ENCODE measurements at places on chromosomes 7 and 10.
A peak's percentile ranks its signal among the peaks of the same experiment; 100 is the strongest.

DNA sequence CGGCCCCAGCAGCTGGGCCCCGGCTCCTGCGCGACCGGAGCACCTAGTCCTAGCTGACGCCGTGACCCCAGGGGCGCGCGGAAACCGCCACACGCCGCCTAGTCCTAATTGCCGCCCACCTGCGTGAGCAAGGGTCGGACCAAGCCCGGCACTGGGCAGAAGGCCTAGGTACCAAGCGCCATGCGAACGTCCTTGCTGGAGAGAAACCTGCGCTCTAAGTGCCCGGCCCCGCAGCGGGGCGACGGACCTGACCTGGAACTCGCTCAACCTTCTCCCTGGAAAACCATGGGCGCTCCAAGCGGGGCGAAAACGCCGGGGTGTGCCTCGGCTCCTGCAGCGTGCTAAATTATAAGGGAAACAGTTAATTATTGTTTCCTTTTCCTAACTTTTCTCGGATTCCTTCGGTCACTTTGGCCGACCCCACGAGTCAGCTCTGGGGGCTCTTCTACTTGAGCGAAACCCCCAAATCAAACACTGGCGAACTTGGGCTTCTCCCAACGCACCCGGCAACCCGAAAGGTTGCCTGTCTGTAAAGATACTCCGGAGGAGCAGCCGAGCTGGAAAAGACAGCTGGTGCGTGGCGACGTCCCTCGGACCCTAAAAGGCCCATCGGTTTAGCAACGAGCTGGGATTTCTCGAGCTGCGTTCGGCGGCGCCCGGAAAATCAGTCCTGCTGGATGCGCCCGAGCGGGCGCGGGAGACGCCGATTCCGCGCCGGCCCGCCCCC lies 5.3 kb upstream of the EBF3 start:
- peaks cover 62% of the 10 kb centered on the region for H3K27me3 ChIP-seq
- no peak for DNase-seq
- peaks cover 2% of the 10 kb centered on the region for H3K36me3 ChIP-seq
- H3K27ac ChIP-seq = no peak overlapping the region
- H3K4me3 ChIP-seq = peak overlapping the region; percentile 53

- no peak for DNase-seq
- H3K36me3 ChIP-seq = no peaks in the 10 kb centered on the region
- H3K27ac ChIP-seq = peak overlapping the region; percentile 18
- no peaks in the 10 kb centered on the region for H3K27me3 ChIP-seq
- peaks cover 20% of the 10 kb centered on the region for H3K4me1 ChIP-seq
- no peak overlapping the region for H3K4me3 ChIP-seq
Observed at GRCh38 chr10:102994531-102995295, 76.6 kb downstream of the CNNM2 start.

GRCh38 chr7:157405501-157405900 lies 68.7 kb downstream of the DNAJB6 start:
- no peak for DNase-seq
- H3K36me3 ChIP-seq = peaks cover 27% of the 10 kb centered on the region
- H3K27ac ChIP-seq = no peak overlapping the region
- peaks cover 14% of the 10 kb centered on the region for H3K4me1 ChIP-seq
- H3K4me3 ChIP-seq = no peak overlapping the region
- H3K27me3 ChIP-seq = no peaks in the 10 kb centered on the region

GRCh38 chr7:1193593-1194424 lies 33.8 kb upstream of the ZFAND2A start:
- DNase-seq = peak; percentile 59
- no peaks in the 10 kb centered on the region for H3K36me3 ChIP-seq
- H3K27me3 ChIP-seq = peaks cover 12% of the 10 kb centered on the region
- H3K4me3 ChIP-seq = no peak overlapping the region
- no peak overlapping the region for H3K27ac ChIP-seq
- peaks cover 7% of the 10 kb centered on the region for H3K4me1 ChIP-seq

DNA sequence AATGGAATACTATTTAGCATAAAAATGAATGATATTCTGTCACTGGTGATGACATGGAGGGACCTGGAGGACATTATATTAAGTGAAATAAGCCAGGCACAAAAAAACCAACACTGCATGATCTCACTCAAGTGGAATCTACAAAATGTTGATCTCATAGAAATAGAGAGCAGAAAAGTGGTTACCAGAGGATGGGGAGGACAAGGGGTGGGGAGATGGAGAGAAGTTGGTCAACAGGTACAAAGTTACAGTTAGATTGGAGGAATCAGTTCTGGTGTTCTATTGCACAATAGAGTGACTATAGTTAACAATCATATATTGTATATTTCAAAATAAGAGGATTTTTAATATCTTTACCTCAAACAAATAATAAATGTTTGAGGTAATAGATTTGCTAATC lies 24.7 kb upstream of the SLC18A3 start:
- peaks cover 15% of the 10 kb centered on the region for H3K27me3 ChIP-seq
- H3K4me3 ChIP-seq = no peak overlapping the region
- peaks cover 2% of the 10 kb centered on the region for H3K4me1 ChIP-seq
- no peak overlapping the region for H3K27ac ChIP-seq

DNA sequence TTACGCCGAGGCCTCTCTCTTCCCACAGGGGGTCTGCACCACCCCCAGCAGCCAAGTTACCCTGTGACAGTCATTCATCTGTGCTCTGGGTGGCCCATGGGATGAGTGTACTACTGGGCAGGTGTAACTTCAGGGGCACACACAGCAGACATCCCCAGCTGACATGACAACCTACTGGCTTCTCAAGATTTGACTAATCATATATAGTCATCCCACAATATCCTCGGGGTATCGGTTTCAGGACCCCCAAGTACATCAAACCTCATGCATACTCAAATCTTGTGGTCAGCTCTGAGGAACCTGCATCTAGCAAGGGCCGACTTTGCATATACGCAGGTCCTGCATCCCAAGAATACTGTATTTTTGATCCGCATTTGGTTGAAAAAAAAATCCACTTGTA lies 336.9 kb upstream of the C7orf33 start:
- H3K4me1 ChIP-seq = no peaks in the 10 kb centered on the region
- H3K27me3 ChIP-seq = peaks cover 14% of the 10 kb centered on the region
- H3K27ac ChIP-seq = no peak overlapping the region
- H3K4me3 ChIP-seq = no peak overlapping the region

DNA sequence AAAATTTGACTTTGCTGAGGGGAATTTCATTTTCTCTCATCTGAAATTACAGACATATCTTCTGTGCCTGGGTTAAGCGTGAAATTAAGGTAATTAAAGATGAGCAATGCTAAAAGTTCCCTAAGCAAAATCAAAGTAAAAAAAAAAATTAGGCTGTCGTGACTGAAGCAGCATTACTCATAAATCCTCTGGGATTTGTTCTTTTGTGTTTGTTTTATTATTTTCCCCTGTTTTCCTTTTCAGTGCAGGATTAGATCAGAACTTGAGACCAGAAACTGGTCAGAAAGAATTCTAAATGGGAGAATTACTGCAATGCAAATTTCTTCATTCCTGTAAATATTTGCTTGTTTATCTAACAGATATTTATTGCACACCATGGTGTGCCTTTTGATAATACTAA lies 141.4 kb upstream of the BET1 start:
- H3K4me1 ChIP-seq = no peaks in the 10 kb centered on the region
- no peak overlapping the region for H3K4me3 ChIP-seq
- no peak for DNase-seq
- no peaks in the 10 kb centered on the region for H3K36me3 ChIP-seq
- H3K27ac ChIP-seq = no peak overlapping the region

GRCh38 chr10:61747307-61747706 lies 84.6 kb downstream of the CABCOCO1 start:
- no peak for DNase-seq
- H3K27me3 ChIP-seq = no peaks in the 10 kb centered on the region
- no peaks in the 10 kb centered on the region for H3K36me3 ChIP-seq
- H3K27ac ChIP-seq = no peak overlapping the region
- H3K4me1 ChIP-seq = peaks cover 17% of the 10 kb centered on the region

GRCh38 chr7:2777898-2778535 lies 66.1 kb downstream of the GNA12 start:
- H3K27ac ChIP-seq = no peak overlapping the region
- H3K27me3 ChIP-seq = no peaks in the 10 kb centered on the region
- peaks cover 40% of the 10 kb centered on the region for H3K4me1 ChIP-seq

- no peak overlapping the region for H3K27ac ChIP-seq
- H3K27me3 ChIP-seq = no peaks in the 10 kb centered on the region
- no peak overlapping the region for H3K4me3 ChIP-seq
- peaks cover 29% of the 10 kb centered on the region for H3K4me1 ChIP-seq
Observed at GRCh38 chr7:117111535-117111934, 158.2 kb downstream of the ST7 start.

GRCh38 chr10:113313048-113313602 lies 239.7 kb upstream of the HABP2 start:
- peaks cover 4% of the 10 kb centered on the region for H3K27me3 ChIP-seq
- no peak overlapping the region for H3K27ac ChIP-seq
- H3K4me1 ChIP-seq = no peaks in the 10 kb centered on the region

DNA sequence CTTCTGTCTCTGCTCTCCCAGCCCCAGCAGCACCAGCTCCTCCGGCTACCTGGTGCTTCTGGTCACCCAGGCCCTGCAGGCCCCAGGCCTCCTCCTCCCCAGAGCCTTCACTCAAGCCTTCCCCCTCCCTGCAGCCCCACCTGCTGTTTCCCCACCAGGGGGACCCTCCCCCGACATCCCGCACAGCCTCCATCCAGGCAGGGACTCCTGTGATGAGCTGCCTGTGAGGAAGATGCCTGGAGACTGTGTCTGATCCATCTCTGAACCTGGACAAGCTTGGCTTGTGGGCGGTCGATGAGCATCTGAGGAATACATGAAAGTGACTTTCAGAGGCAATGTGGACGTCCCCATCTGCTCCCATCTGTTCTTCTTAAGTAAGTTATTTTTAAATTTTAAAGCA lies 45.0 kb downstream of the RAMP3 start:
- H3K4me1 ChIP-seq = peaks cover 36% of the 10 kb centered on the region
- H3K36me3 ChIP-seq = no peaks in the 10 kb centered on the region
- no peak for DNase-seq
- peak overlapping the region; percentile 40 for H3K27ac ChIP-seq
- no peak overlapping the region for H3K4me3 ChIP-seq

GRCh38 chr7:157271315-157271990 lies 65.4 kb upstream of the DNAJB6 start:
- peak overlapping the region; percentile 40 for H3K27ac ChIP-seq
- DNase-seq = no peak
- peaks cover 17% of the 10 kb centered on the region for H3K36me3 ChIP-seq
- H3K4me3 ChIP-seq = no peak overlapping the region
- peaks cover 11% of the 10 kb centered on the region for H3K4me1 ChIP-seq
- no peaks in the 10 kb centered on the region for H3K27me3 ChIP-seq
